ENCODE measurements at places on chromosomes 16 and 17.

GRCh38 chr16:17375461-17376304, 95.1 kb downstream of the XYLT1 start:
- no peak for DNase-seq

DNA sequence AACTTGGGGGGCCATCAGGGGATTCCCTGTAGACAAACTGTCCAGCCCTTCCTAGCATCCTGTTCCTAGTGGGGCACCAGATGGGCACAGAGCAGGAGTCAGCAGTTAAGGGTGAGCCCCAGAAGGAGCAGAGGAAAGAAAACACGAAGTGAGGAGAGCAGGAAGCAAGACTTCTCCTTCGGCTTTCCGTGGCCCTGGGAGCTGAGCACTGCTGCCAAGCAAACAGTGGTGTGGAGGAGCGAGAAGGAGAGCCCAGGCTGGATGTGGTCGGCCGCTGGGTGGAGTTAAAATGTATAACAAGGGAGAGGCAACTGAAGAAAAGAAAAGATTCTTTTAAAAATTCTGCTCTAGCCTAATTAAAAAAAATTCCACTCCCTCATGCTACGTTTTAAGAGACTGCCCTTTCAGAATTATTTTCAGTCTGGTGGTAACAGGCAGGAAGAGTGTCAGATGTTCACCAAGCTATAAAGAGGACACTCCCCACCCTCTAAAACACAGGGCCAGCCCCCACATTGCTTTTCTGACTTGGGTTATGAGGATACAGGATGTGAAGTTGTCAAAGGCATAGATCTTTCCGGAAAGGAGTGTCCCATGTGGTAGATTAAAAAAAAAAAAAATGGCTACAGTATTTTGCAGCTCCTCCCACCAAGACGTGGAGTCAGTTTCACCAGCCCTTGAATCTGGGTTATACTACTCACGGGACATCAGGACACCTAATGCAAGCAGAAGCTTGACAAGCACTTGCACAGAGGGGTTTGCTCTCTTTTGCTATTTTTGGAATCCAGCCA, 74.9 kb upstream of the ZFHX3 start:
- no peak for DNase-seq

DNA sequence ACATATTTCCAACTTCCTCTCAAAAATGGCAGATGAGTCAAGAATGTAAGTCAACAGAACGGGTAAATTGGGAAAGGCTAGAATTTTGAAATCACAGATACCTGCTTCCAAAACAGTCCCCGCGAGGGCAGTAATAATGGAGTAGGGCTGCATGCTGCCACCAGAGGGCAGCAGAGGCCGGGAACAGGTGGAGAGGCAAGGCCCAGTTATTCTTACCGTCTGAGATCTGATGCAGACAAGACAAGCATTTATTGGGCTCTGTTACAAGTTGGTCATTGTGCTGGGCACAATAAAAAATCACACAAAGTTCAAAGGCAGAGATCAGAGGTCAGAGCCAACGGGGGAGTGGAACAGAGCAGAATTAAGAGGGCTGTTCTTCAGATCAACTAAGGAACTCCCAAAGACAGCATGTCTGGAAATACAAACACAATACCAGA, 8.8 kb upstream of the MLKL start:
- DNase-seq: peak; percentile 57

- DNase-seq: no peak
Observed at GRCh38 chr17:683499-684254, 31.0 kb downstream of the VPS53 start.

DNA sequence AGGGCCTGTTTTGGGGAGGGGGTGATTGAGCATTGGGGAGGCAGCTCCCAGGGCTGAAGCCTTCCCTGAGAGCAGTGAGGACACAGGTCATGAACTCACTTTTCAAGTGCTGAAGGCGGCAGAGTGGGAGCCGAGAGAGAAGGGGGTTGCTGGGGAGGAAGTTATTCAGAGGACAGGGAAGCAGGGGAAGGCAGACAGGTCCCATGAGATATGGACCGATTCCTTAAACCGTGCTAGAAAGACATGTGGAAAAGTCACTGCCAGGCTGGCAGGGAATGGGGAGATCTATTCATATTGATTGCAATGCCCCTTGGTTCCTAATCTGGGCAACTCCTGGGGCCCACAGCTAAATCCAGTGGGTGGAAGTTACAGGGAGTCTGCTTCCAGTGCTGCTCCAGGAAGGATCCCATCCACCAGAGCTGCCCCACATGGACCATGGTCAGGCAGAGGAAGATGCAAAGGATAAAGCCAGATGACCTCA, 1.1 kb downstream of the CCL4 start:
- no peak for DNase-seq

DNA sequence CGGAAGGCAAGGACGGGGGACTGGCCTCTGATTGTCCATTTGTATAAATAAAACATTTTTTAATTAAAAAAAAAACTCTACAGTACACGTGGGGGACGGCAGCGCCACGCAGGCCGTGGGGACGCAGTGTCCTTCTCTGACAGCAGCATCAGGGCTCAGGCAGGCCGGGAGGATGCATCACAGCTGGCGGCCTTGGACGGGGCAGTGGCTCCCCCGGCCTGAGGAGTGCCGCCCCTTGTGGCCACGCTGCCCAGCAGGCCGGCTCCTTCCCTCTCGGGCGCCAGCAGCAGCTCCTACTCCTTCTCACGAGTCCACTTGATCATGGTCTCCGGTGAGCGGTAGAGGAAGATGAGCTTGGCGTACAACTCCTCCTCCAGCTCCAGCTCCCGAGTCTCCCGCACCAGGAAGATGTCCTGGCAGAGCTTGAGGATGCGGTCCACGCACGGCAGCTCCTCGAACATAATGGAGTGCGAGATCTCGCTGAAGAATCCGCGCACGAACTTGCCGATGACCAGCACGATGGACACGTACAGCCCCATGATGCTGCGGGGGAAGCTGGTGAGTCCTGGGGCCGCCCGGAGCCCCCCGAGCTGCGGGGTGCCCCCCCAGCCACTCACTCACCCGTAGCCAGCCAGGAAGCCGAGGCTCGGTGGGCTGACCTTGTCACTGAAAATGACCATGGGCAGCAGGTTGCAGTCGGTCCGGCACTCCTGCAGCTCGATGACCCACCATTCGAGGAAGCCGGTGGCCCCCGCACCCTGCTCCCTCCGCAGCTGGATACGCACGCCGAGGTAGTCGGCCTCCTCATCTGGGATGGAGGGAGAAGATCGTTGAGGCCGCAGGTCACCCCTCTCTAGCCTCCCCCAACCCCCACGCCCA, 9.2 kb downstream of the CTU2 start:
- no peak for DNase-seq

DNA sequence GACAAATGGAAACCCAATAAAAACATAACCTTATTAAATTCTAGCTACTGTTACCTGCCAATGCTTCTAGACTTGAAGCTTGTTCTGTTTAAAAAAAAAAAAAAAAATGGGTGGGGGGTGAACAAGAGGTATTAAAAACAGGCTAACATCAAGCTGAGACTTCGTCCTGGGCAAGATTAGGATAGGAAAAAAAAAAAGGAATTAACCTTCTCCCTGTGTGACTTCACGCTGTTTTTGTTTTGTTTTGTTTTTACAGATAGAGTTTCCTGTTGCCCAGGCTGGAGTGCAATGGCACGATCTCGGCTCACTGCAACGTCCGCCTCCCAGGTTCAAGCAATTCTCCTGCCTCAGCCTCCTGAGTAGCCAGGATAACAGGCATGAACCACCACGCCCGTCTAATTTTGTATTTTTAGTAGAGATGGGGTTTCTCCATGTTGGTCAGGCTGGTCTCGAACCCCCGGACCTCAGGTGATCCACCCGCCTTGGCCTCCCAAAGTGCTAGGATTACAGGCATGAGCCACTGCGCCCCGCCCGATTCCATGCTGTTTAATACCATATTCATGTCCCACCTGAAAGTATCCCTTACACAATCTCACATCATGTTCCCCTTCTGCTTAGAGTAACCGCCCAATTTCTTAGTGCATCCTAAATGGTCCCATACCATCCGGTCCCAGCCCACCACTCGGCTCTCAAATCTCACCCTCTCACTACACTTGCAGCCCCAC, 2.2 kb downstream of the USP31 start:
- no peak for DNase-seq

GRCh38 chr16:55338646-55339045, 14.6 kb downstream of the IRX6 start:
- DNase-seq: no peak

- DNase-seq: no peak
Observed at GRCh38 chr17:2445638-2446037, 44.8 kb upstream of the MNT start.

DNA sequence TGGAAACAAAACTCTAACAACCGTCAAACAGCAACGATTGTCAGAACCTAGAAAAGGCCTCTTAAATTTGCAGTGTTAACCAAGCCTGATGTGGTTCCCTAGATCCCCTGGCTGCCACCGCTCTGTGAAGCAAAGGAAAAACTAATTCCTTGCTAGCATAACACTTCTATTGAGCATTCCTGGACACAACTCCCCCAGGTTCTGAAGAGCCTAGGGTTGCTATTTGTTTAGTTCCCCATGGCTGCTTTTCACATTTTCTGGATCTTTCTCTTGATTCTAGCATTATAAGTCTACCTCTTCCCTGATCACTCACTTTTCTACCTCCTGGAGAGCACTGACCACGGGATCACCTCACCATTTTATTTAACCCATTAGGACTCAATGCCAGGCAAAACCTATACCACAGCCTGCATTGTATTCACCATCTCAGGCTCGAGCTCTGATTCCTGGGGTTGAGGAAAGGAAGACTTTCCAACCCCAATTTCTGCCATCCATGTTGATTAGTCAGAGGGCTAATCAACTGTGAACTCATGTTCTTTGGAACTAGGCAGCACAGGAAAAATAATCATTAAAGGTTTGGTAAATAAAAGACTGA, 692 bp upstream of the KCNJ16 start:
- no peak for DNase-seq

DNA sequence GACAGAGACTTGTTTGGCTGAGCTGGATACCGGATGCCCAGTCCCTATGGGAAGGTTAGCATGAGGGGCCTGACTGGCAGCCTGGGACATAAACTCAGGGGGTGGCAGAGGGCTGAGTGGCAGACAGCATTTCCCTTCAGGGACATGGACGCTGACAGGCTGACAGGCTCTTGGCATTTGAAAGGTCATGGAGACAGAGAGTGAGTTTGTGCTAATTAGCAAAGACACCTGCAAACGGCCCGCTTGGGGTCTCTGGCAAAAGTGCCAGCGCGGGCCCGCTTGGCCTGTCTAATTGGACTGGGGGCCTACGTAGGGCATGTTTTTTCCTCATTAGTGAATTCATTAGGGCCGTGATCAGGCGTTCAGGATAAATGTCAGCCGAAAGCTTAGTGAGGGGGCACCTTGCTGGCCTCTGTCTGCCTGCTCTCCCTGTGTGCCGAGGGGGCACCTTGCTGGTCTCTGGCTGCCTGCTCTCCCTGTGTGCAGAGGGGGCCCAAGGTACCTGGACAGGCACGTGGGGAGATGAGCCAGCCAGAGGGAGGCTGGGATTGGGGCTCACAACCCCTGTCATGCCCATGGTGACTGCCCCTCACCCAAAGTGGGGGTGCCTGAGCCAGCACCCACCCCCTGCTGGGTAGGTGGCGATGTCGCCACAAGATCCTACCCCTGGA, 7.7 kb downstream of the NECAB2 start:
- no peak for DNase-seq

DNA sequence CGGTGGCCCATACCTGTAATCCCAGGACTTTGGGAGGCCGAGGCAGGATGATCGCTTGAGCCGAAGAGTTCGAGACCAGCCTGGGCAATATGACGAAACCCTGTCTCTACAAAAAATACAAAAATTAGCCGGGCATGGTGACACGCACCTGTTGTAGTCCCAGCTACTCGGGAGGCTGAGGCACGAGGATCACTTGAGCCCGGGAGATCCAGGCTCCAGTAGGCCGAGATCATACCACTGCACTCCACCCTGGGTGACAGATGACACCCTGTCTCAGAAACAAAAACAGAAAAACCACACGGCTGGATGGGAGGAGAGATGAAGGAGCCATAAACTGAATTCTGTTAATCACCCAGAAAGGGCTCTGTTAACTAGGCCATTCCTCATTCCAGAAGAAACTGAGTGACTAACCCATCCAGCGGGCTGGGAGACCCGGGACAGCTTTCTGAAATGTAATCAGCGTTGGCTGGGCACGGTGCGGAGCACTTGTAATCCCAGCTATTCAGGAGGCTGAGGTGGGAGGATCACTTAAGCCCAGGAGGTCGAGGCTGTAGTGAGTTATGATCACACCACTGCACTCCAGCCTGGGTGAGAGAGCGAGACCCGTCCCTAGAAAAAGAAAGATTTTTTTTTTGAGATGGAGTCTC, 641 bp upstream of the NT5C3B start:
- DNase-seq: no peak

DNA sequence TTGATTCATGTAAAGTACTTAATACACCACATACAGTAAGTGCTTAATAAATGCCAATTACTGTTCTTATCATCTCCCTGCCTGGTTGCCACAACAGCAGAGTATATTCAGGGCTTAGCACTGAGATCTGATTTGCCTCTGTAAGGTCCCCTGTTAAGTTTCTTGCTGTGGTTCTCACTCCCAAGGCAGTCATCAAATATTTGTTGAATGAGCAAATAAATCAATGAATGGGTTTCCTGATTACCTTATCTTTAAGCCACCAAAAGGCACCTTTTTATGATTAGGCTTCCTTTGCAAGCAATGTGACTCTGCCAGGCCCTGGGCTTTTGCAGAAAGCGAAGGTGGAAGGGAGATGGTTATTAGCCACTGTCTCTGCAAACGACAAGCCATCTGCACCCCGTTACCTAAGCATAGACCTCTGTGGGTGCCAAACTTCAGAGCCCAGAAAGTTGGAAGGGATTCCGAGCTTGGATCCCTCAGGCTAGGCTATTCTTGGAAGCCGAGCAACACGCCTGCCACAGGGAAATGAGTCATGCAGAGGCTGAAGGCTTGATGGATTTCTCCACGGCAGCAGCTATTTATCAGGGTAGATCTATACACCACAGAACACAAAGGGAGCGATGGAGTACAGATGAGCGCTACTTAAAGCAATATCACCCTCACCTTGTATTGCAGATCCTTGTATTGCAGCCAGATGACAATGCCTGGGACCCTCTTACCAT, 102.0 kb downstream of the GRIN2A start:
- DNase-seq: no peak

GRCh38 chr16:89314357-89314756, 96.9 kb downstream of the ZNF778 start:
- no peak for DNase-seq

- DNase-seq: no peak
Observed at GRCh38 chr16:13772782-13773181, 147.2 kb upstream of the ERCC4 start.

DNA sequence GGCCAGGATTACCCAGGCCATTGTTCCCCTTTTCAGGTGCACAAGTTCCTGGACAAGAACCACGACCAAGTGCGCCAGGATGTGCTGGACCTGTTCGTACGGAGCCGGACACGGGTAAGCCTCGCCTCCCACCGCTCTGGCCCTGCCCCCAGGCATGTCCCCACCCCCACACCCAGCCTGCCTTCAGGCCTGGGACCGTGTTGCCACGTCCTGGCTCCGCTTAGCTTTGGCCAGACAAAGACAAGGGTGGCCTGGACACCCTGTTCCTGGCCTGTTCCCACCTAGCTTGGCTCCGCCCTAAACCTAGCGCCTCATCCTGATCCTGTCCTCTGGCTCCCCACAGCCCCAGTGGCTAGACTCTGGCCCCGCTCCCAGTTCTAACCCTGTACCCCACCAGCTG, 30.9 kb downstream of the MYO15A start:
- no peak for DNase-seq

- DNase-seq: no peak
Observed at GRCh38 chr16:80656711-80657150, 115.9 kb downstream of the DYNLRB2 start.
